ENCODE measurements at places on chromosomes 7 and 10.

GRCh38 chr7:13197501-13197900, 510.1 kb downstream of the ARL4A start:
- DNase-seq = no peak

- peak; percentile 56 for DNase-seq
Observed at GRCh38 chr10:4013651-4014121, 228.7 kb upstream of the KLF6 start.

DNA sequence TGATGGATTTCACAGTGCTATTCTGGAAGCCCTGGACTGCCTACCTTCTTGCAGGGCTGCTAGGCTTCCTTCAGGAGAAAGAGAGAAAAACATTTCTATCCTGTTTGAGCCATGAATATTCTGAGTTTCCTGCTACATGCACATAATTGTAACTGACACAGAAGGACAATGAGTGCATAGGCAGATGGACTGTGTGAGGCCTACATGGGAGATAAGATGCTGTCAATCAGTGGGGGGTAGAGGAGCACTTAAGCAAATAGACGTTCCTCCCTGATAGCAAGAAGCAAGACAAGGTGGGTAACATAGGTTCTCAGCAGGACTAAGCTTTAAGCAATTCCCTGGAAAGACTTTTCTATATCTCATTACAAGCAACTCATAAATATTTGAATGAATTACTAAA, 11.6 kb downstream of the ALDH18A1 start:
- no peak for DNase-seq

DNA sequence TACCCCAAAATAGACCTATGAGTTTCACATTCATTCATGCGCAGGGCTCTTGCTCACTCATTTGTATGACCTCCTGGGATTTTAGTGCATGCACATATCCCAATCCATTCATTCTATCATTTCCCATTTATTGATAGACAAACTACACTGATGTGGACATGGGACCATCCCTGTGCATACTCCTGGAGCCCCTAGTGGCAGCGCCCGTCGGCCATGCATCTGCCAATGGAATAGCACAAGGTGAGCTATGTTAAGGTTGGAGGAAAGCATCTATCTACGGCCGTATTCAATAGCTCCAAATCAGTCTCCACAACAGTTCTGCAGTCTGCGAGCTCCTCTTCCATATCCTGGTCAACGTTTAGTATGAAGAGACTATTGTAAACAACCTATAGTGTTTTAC, 31.7 kb upstream of the FIGNL1 start:
- DNase-seq = no peak

- DNase-seq = peak; percentile 68
Observed at GRCh38 chr7:158973440-158973839, 117.1 kb downstream of the DYNC2I1 start.

- DNase-seq = no peak
Observed at GRCh38 chr10:95422233-95422632, 131.4 kb upstream of the PDLIM1 start.

GRCh38 chr10:63738410-63738809, 217.2 kb downstream of the REEP3 start:
- no peak for DNase-seq

DNA sequence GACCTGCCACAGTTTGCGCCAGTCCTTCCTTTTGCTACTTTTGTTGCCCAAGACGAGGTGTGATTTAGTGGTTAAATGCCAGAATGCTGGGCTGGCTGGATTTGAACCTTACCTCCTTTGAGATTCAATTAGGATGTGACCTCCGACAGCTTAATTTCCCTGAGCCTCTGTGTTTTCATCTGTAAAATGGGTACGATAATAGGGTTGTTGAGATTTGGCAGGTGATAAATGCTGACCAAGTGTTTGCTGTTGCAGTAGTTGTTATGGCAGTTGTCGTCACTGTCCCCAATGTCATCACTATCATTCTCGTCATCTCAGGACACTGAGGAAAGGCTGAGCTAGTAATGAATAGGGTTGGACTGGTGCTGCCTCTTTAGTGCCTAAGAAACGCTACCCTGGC, 61.1 kb downstream of the GRK5 start:
- no peak for DNase-seq

DNA sequence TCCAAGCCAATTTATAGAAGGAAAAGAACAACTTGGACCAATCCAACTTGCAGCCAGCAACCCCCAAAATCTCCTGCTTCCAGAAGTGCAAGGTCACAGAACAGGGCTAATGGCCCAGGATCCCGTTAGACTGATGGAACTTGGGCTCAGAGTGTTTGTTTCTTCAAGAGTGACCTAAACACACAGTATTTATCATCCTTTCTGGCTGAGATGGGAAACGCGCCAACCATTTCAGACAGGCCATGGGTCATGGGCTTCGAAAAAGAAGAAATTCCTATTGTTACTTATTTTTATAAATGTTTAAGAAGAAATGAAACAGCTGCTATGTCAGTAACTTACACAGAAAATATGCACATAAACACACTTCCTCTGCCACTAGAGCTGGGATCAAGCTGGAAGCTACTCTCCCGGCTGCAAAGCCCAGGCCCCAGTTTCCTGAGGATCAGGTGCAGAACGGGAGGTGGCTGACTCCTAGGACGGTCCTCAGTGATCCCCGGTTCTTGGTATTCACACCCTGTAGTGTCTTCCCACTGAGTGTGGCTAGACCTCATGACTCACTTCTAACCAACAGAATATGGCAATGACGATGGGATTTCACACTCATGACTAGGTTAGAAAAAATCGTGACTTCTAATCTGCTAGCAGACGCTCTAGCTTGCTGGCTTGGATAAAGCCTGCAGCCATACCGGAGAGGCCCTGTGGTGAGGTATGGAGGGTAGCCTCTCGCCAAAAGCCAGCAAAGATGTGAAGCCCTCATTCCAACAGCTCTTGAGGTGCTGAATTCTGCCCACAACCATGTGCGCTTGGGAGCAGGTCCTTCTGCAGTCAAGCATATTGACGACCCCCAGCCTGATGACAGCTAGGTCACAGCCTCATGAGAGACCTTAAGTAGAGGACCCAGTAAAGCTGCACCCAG, 60.2 kb downstream of the CHST15 start:
- no peak for DNase-seq

GRCh38 chr10:93369588-93370164, 112.5 kb downstream of the MYOF start:
- DNase-seq = no peak

GRCh38 chr7:101814081-101814990, 3.1 kb upstream of the CUX1 start:
- peak; percentile 54 for DNase-seq

GRCh38 chr7:83486536-83486935, 162.4 kb downstream of the SEMA3E start:
- DNase-seq = no peak

GRCh38 chr7:33831389-33832141, 73.8 kb upstream of the BMPER start:
- no peak for DNase-seq

DNA sequence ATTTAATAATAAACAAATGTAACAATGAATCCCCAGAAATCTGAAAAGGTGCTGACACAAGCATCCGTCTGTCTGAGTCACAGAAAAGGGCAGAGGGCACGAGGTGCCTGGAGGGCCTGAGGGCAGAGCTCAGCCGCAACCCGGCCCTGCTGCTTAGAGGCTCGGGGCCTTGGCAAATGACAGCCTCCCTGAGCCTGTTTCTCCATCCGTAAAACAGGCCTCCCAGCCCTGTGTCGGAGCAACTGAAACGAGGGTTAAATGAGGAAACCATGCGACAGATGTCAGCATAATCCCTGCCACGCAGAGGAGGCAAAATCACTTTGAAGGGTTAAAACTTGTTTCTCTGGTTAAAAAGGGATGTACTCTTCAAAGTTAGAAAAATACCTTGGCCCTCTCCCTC, 24.9 kb downstream of the NUDT1 start:
- DNase-seq = no peak

- no peak for DNase-seq
Observed at GRCh38 chr10:62037166-62037831, 135.8 kb downstream of the ARID5B start.

DNA sequence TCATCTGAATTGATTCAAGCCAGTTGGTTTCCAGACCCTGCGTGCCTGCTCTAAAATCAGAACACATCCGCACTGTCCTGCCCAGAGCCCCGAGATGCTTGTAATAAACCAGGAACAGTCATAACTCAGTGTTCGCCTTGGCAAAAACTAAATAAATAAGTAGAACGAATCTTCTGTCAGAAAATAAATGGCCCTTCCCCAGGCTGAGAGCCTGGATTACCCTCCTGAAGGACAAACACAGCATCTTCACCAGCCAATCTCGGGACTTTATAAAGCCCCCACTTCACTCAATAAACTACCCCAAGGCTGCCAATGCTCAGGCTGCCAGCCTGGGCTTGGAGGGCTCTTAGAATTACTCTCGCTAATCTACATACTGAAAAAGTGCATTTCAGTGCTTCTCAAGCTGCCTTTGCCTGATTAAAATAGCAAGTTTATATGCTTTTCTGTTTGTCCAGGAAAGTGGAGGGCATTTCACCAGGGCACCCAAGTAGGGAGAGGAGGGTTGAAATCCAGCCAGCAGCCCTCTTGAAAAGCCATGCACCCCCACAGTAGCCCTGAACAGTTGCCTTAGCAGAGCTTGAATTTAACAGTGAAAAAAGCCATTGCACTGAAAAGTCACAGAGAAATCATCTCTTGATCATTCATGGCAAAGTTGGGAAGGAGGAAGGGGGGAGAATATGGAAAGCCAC, 136.6 kb downstream of the CALN1 start:
- no peak for DNase-seq

GRCh38 chr10:125482108-125482507, 200.9 kb downstream of the TEX36 start:
- DNase-seq = no peak

- DNase-seq = no peak
Observed at GRCh38 chr7:132575419-132575981, 770 bp downstream of the PLXNA4 start.

DNA sequence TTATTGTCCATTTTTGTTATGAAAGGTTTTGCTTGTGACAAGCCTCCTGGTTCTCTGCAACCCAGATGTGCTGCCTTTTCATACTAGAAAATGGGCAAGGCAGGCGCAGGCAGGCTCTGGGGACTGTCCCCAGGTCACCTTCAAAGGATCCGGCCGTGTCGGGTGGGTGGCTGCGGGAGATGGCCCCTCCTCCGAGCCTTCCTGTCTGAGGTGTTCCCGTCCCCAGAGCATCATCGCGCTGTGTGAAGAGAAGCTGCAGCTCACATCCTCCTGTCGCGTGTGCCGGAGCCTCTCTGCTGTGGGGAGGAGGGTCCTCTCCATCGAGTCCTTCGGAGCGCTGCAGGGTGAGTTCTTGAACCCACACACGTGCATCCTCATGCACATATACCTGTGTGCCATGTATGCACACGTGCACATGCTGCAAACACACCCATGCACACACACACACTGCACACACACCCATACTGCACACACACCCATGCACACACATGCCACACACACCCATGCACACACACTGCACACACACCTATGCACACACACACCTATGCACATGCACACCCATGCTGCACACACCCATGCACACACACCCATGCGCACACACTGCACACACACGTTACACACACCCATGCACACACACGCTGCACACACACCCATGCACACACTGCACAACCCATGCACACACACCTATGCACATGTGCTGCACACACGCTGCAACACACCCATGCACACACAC, 23.8 kb downstream of the KNDC1 start:
- no peak for DNase-seq

DNA sequence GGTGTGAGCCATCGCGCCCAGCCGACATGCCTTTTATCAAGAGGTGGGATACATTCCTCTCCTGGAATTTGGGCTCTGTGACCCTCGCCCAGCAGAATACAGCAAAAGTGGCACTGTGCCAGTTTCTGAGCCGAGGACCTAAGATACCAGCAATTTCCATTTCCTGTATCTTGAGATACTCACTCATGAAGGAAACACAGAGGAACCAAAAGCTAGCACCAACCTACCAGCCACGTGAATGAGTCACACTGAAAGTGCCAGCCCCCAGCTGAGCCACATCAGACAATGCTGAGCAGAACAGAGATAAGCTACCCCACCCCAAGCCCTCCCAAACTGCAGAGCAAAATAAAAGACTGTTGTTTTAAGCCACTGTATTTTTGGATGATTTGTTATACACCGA, 56.3 kb downstream of the CACUL1 start:
- DNase-seq = peak; percentile 34

DNA sequence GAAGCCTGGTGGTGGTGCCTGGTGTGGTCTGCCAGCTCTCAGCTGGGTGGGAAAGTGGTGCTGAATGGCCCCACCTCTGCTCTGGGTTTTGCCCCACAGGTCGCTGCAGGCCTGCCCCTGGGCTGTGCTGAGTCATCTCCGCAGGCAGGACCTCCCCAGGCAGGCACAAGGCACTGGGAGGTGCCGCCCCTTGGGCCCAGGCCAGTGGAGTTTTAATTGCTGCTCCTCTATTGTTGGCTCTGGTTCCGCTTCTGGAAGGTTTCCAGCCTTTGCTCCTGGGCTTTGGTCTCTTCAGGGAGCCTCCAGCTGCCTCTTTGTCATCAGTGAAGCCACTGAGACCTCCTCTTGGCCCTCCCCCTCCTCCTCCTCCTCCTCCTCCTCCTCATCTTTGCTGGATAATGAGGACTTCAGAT, 180.3 kb upstream of the GRB10 start:
- DNase-seq = no peak

DNA sequence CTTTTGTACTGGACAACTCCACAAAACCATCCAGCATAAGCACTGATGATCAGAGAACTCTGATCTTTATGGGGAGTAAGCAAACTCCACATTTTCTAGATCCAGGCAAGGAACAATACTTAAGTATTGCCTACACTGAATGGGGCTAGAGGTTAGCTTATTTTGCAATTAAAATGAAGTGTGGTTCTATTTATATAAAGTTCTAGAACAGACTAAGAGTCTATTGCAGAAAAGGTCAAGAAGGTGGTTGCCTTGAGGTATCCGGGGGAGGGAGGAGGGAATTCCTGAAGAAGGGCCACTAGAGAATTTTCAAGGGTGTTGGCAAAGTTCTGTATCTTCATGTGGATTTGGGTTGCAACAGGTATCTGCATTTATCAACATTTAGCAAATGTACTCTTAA, 477.9 kb downstream of the PLXNA4 start:
- no peak for DNase-seq

DNA sequence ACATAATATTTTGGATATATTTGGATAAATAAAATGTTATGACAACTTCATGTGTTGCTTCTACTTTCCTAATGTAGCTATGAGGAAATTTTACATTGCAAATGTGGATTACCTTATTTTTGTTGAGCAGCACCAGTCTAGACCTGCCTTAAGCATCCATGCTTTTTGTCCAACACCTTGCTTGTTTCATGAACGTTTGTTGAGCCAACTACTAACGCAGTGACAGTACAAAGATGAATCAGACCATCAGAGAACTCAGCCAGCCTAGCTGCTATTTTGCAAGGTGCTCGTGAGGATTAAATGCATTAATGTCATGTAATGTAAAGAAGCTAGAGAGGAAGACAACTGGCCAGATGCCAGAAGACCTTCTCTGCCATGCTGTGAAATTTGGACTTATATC, 1.1 kb upstream of the ZC3HAV1L start:
- no peak for DNase-seq

GRCh38 chr7:25121599-25121998, 3.5 kb downstream of the CYCS start:
- no peak for DNase-seq

GRCh38 chr7:139692723-139693122, 85.1 kb downstream of the HIPK2 start:
- no peak for DNase-seq

- DNase-seq = no peak
Observed at GRCh38 chr7:18140943-18141342, 113.3 kb upstream of the PRPS1L1 start.
